ENCODE measurements at places on chromosomes 13 and 19. TPM values are rescaled to one million over a fixed set of nuclear protein-coding genes. Genes with fewer than 3 reads are reported as not detected.

The TMEM205 gene
- 175 TPM for total RNA-seq

The LRRC4B gene
- total RNA-seq = 1.2 TPM

The ZNF541 gene
- total RNA-seq = 1.2 TPM

The PRKCG gene
- total RNA-seq = not detected

The ADGRE3 gene
- total RNA-seq = not detected

GRCh38 chr19:35852029-35852780 is at the start of gene NPHS1:
NPHS1 (minus strand) TSS chr19:35852504; CDS start chr19:35851837, 667 bp downstream.
- no peak for DNase-seq

DNA sequence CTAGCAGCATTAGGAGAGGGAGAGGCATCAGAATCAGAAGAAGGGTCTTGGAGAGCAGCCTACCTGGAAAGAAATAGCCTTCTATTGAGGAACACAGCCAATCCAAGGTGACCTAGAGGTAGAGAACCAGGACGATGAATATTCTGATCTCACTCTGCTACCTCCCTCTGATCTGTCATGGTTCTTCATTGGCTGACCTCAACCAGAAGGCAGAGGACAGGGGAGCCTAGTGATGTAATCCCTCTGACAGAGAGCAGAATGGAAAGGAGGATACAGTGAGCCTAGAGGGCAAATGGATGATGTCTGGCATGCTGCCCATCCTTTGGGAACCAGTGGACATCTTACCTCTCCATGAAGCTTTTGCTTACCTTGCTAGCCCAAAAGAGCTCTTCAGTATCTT is 3.6 kb downstream of the ZNF507 start:
- DNase-seq = no peak

GRCh38 chr13:107441279-107441678 is 774.1 kb downstream of the LIG4 start:
- no peak for DNase-seq

- no peak for DNase-seq
These were observed 39.3 kb upstream of the AKAP11 start for GRCh38 chr13:42232671-42233070.

GRCh38 chr13:93284064-93284463 is 57.5 kb downstream of the GPC6 start:
- DNase-seq = no peak

- DNase-seq = no peak
These were observed 18.7 kb downstream of the TMEM161A start for GRCh38 chr19:19119325-19120237.

DNA sequence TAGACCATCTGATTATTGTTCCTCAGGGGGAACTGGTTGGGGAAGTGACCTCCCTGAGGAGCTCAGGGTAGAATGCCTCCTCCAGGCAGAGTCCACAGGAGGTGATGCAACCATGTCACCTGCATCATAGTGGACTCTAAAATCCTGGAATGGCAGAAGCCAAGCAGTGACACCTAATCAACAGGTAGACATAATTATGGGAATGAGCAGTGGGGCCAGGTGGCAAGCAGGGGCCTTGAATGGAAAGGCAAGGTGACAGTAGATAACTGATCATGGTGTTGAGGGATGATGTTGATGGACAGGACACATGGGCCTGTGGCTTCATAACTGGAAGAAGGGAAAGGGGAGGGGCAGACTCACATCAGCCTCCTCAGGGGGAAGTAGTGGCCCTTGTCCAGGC is 27.3 kb upstream of the IRS2 start:
- DNase-seq = no peak

GRCh38 chr13:112624602-112625430 is 36.9 kb upstream of the TUBGCP3 start:
- no peak for DNase-seq

GRCh38 chr19:10010247-10010691 is at the start of gene COL5A3:
COL5A3 (minus strand) TSS chr19:10010504; CDS start chr19:10010385, 119 bp downstream.
- no peak for DNase-seq

GRCh38 chr13:38385153-38385891 is 35.7 kb downstream of the UFM1 start:
- no peak for DNase-seq

- DNase-seq = peak; percentile 69
These were observed 19.2 kb downstream of the GPX4 start for GRCh38 chr19:1122972-1123363.
